ENCODE measurements at places on chromosomes 13 and 19.

GRCh38 chr13:89749888-89750287, 1597.6 kb upstream of the MIR17HG start:
- H3K36me3 ChIP-seq = no peaks in the 10 kb centered on the region
- H3K4me1 ChIP-seq = no peaks in the 10 kb centered on the region
- no peak overlapping the region for H3K27ac ChIP-seq
- H3K4me3 ChIP-seq = no peak overlapping the region
- no peak for DNase-seq

DNA sequence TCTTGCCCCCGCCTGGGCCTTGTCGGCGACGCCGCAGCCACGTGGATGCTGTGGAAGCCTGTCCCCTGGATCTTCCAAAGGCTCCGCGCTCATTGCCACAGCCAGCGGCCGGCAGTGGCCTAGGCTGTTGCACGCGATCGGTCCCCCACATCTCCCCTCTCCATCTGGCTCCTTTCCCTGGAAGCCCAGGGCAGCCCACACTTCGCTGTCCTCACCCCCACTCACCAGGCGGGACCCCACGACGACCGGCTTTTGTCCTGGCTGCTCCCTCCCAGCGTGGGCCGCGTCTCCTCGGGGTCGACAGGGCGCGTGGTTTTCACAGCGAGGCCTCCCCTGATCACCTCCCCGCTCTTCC, 605 bp upstream of the TEX30 start:
- H3K4me3 ChIP-seq = peak overlapping the region; percentile 70
- H3K36me3 ChIP-seq = no peaks in the 10 kb centered on the region
- peaks cover 30% of the 10 kb centered on the region for H3K4me1 ChIP-seq
- no peaks in the 10 kb centered on the region for H3K27me3 ChIP-seq
- peak; percentile 87 for DNase-seq
- peak overlapping the region; percentile 83 for H3K27ac ChIP-seq

- H3K27me3 ChIP-seq = no peaks in the 10 kb centered on the region
- H3K27ac ChIP-seq = peak within 1 kb of the TSS; percentile 90
- H3K36me3 ChIP-seq = no peaks in the 10 kb centered on the region
- H3K4me3 ChIP-seq = peak within 1 kb of the TSS; percentile 92
- peak; percentile 91 for DNase-seq
- H3K4me1 ChIP-seq = peaks cover 67% of the 10 kb centered on the region
Observed at GRCh38 chr19:17718947-17719711, at the start of gene MAP1S. MAP1S (plus strand) TSS chr19:17719480; CDS start chr19:17719503, 23 bp downstream.

GRCh38 chr19:50329146-50329925, at the start of gene KCNC3:
KCNC3 (minus strand) TSS chr19:50329377; CDS start chr19:50329082, 295 bp downstream.
- peaks cover 85% of the 10 kb centered on the region for H3K27me3 ChIP-seq
- H3K4me1 ChIP-seq = peaks cover 6% of the 10 kb centered on the region
- peak within 1 kb of the TSS; percentile 59 for H3K27ac ChIP-seq
- peak; percentile 97 for DNase-seq
- no peaks in the 10 kb centered on the region for H3K36me3 ChIP-seq

DNA sequence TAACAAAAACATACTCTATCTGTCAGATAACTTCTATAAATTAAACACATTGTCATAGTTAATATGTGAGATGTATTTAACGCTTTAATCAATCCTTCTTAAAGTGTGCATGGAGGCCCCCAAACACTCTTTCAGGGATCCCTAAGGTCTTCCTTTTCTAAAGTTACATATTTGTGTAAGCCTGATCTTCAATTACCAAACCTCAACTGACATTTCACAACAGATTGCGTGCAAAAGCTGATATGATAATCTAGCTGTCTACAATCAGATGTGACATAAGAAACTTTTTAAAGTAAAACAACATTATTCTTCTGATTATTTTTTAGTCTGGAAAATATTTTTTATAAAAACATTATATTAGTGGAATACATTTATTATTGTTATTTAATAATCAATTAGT, 1850.4 kb downstream of the OLFM4 start:
- no peak overlapping the region for H3K4me3 ChIP-seq
- H3K4me1 ChIP-seq = no peaks in the 10 kb centered on the region
- H3K36me3 ChIP-seq = no peaks in the 10 kb centered on the region
- H3K27me3 ChIP-seq = no peaks in the 10 kb centered on the region
- DNase-seq = no peak
- H3K27ac ChIP-seq = no peak overlapping the region

- no peaks in the 10 kb centered on the region for H3K27me3 ChIP-seq
- H3K4me1 ChIP-seq = no peaks in the 10 kb centered on the region
- H3K4me3 ChIP-seq = no peak overlapping the region
- DNase-seq = no peak
- no peak overlapping the region for H3K27ac ChIP-seq
Observed at GRCh38 chr13:91241221-91241933, 106.1 kb upstream of the MIR17HG start.

DNA sequence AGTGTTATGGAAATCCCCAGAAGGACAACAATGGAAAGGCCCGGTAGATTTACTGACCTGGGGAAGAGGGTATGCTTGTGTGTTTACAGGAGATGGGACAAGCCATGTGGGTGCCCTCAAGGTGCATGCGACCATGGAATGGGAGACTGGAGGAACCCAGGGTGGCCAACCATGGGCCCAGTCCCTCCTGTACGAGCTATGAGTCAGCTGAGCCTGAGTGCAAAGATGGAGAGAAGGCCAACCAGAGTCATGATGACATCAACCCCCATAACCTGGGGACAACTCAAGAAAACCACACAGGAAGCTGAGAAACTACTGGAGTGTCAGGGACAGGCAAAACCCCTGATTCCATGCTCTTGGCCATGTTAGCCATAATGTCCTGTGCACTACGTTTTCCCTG, 7.8 kb downstream of the ZNF350 start:
- no peak overlapping the region for H3K27ac ChIP-seq
- no peaks in the 10 kb centered on the region for H3K27me3 ChIP-seq
- no peak for DNase-seq
- peaks cover 100% of the 10 kb centered on the region for H3K36me3 ChIP-seq

DNA sequence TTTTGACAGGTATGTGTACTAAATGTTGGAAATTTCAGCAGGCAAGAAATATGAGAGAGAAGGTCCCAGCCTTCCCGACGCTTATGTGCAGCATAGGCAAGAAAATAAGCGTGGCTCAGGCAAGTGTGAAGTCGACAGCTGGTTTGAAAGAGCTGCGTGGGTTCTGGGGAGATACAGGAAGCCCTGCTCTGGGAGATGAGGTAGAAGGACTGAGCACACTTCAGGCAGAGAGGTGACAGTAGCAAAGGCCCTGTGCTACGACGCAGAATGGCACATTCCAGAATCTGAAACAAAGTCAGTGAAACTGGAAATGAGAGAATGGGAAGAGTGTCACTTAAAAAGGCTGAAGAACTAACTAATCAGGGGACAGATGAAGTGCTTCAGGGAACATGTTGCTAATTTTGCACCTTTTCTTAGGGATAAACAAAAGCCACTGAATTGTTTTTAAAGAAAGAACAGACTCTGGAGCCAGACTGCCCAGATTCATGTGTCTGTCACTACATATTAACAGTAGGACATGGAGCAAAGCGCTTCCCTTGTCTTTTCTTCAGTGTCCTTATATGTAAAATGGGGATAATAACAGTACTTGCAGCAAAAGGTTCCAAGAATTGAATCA, 160.1 kb downstream of the SPRY2 start:
- no peak overlapping the region for H3K4me3 ChIP-seq
- H3K27ac ChIP-seq = no peak overlapping the region
- no peak for DNase-seq
- no peaks in the 10 kb centered on the region for H3K27me3 ChIP-seq
- no peaks in the 10 kb centered on the region for H3K4me1 ChIP-seq

DNA sequence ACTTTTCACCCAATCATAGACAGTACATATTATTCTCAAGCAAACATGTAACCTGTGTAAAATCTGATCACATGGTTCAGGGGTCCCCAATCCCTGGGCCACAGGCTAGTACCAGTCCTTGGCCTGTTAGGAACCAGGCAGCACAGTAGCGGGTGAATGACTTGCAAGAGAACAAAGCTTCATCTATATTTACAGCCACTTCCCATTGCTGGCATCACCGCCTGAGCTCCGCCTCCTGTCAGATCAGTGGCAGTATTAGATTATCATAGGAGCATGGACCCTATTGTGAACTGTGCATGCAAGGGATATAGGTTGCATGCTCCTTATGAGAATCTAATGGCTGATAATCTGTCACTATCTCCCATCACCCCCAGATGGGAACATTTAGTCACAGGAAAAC, 133.1 kb downstream of the MAB21L1 start:
- no peak overlapping the region for H3K4me3 ChIP-seq
- no peaks in the 10 kb centered on the region for H3K36me3 ChIP-seq
- no peaks in the 10 kb centered on the region for H3K27me3 ChIP-seq
- H3K27ac ChIP-seq = no peak overlapping the region
- H3K4me1 ChIP-seq = no peaks in the 10 kb centered on the region
- DNase-seq = no peak

DNA sequence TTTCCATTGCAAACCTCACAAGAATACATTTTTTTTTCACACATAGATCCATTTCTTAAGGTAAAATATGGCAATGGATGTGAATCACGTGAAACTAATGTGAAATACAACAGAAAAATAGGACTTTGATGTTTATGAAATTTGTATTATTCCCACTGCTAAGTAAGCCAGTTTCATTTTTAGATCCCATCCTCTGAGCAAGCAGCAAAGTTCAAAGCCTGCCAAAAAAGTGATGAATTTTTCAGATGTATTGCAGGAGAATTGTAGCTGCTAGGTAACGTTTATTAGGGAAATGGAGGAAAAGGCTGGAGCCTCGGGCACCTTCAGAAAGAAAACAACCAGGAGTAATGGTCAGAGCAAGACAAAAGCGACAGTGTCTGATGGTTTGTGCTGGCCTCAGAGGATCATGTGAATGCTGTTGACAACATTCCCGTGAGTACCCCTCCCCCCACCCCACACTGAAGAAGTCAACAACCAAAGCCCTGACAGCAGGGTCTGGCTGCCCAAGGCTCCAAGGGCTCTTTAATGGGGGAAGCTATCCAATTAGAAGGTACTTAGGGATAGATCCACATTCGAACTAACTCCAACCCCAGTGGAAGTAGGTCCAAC, 95.5 kb downstream of the OXGR1 start:
- H3K27ac ChIP-seq = no peak overlapping the region
- H3K36me3 ChIP-seq = no peaks in the 10 kb centered on the region
- no peak for DNase-seq
- no peak overlapping the region for H3K4me3 ChIP-seq
- H3K27me3 ChIP-seq = no peaks in the 10 kb centered on the region
- no peaks in the 10 kb centered on the region for H3K4me1 ChIP-seq

- no peak for DNase-seq
- peaks cover 15% of the 10 kb centered on the region for H3K4me1 ChIP-seq
- H3K27ac ChIP-seq = no peak overlapping the region
- peaks cover 59% of the 10 kb centered on the region for H3K36me3 ChIP-seq
- no peak overlapping the region for H3K4me3 ChIP-seq
- no peaks in the 10 kb centered on the region for H3K27me3 ChIP-seq
Observed at GRCh38 chr19:1370579-1371361, 12.9 kb upstream of the NDUFS7 start.

GRCh38 chr13:50197705-50198104, 182.5 kb downstream of the KCNRG start:
- no peaks in the 10 kb centered on the region for H3K4me1 ChIP-seq
- DNase-seq = no peak
- H3K27me3 ChIP-seq = no peaks in the 10 kb centered on the region
- H3K36me3 ChIP-seq = no peaks in the 10 kb centered on the region

DNA sequence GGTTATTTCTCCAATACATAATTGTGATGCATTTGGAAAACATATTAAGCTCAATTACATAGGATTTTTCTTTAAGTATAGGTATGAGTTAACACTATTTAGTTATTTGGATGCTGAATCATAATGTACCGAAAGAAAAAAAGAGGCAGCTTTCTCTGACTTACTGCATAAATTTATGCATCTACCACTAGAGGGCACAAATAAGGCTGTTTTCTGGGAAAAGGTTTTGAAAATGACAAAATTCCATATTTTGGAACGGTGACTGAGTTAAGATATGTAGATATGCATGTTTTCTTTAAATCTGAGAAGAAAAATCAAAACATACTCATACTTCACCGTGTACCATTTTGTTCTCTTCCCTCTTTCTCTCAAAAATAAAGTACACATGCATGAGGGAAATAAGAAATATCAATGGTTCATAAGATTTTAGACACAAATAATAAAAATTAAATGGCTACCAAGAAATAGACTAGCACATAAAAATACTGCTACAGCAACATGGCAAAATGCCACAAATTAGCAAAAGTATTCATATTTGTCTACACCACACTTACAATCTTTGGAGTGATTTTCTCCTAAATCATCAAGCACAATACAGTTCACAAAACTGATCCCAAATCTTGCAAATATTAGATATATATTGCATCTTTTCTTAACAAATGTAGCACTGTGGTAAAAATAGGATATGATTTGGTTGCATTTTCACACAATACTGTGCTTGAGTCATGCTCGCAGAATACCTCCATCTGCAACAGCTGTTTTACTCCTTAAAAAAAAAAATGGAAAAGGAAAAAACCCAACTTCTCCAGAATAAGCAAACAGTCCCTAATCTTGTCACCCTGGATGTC, 260.0 kb downstream of the FGF14 start:
- no peaks in the 10 kb centered on the region for H3K36me3 ChIP-seq
- DNase-seq = no peak
- H3K4me1 ChIP-seq = no peaks in the 10 kb centered on the region
- no peak overlapping the region for H3K4me3 ChIP-seq
- no peak overlapping the region for H3K27ac ChIP-seq

- no peaks in the 10 kb centered on the region for H3K27me3 ChIP-seq
- H3K4me1 ChIP-seq = peaks cover 27% of the 10 kb centered on the region
- H3K36me3 ChIP-seq = no peaks in the 10 kb centered on the region
Observed at GRCh38 chr13:27449936-27450828, at the start of gene MTIF3. MTIF3 (minus strand) TSS chr13:27450564; CDS start chr13:27440448, 10,116 bp downstream.

GRCh38 chr19:33150852-33151518, 19.1 kb downstream of the WDR88 start:
- DNase-seq = no peak
- H3K4me3 ChIP-seq = no peak overlapping the region
- H3K4me1 ChIP-seq = no peaks in the 10 kb centered on the region
- H3K27ac ChIP-seq = no peak overlapping the region

GRCh38 chr19:36605877-36606478, 865 bp downstream of the ZNF382 start:
- DNase-seq = no peak
- H3K4me3 ChIP-seq = peak overlapping the region; percentile 85
- H3K4me1 ChIP-seq = peaks cover 6% of the 10 kb centered on the region

GRCh38 chr13:106802917-106803316, 235.0 kb upstream of the ARGLU1 start:
- no peaks in the 10 kb centered on the region for H3K36me3 ChIP-seq

- no peaks in the 10 kb centered on the region for H3K4me1 ChIP-seq
- H3K4me3 ChIP-seq = no peak overlapping the region
- H3K27me3 ChIP-seq = no peaks in the 10 kb centered on the region
- no peaks in the 10 kb centered on the region for H3K36me3 ChIP-seq
- peak overlapping the region; percentile 87 for H3K27ac ChIP-seq
- no peak for DNase-seq
Observed at GRCh38 chr19:21492947-21493906, 12.2 kb upstream of the ZNF429 start.

Measured in spleen (tissue), 13 donors.